Stimulated activated CD4-positive, alpha-beta T cell treated with anti-CD3 and anti-CD28 coated beads, Interleukin-15, amount 100 ng/mL, for 1 hour (primary cell): ENCODE measurements at places on chromosomes 13 and 19.

DNA sequence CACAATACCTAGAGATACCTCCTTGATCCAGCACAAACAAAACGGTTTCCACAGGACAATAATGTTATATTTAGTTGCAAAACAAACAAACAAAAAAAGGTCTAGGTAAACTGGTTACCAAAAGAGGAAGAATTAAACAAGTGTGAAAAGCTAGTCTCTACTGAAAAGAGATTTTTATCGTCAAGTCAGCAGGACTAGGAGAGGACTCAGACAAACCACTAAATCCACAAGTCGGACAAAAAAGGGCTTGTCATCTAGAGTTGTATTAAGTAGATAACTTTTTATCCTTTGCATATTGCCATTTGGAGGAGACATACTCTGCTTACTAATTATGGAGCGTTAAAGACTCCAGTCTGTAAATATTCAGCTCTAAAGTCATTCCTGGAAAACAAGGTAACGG is 9.9 kb upstream of the KPNA3 start:
- DNase-seq: no peak

DNA sequence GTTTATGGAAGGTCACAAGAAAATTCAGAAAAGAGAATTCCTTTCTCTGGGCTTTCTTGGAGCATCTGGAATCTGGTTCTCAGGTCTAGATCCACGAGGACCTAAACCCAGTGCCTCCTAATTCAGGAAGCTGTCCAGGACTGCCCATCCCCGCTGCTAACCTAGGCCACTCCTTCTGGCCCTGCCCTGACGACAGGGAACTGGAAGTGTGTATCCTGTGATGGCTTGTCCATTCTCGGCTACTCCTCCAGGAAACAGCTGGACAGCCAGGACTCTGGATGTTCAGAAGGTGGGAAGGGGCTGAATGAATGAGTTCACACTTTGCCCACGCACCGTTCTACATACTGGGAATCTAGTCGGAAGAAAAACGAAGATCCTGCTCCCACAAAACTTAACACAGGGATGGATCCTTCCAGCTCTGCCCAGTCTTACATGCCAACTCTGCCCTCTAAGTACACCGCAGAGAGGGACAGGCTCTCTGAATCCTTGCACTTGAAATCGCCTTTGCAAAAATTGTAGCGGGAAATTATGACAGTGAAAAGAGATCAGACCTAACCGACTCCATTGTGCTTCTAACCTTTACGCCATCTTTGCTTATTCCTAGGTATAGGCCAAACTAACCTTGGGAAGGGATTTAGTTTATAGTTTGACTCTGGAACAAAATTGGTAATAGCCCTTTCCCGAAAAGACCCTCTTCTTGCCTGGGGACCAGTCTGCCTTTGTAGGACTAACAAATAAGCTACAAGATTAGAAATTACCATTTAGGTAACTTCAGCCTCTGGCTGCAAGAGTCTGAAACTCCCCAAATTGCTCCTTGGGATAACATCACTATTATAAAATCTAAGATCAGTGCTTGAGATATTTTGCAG is 1.8 kb downstream of the LSM4 start:
- no peak for DNase-seq

- no peak for DNase-seq
Observed at GRCh38 chr13:60467098-60467497, 70.1 kb downstream of the TDRD3 start.

- no peak for DNase-seq
Observed at GRCh38 chr13:40662866-40663265, 3.6 kb downstream of the FOXO1 start.

GRCh38 chr13:20713751-20714150 is 10.3 kb downstream of the IL17D start:
- DNase-seq: no peak

DNA sequence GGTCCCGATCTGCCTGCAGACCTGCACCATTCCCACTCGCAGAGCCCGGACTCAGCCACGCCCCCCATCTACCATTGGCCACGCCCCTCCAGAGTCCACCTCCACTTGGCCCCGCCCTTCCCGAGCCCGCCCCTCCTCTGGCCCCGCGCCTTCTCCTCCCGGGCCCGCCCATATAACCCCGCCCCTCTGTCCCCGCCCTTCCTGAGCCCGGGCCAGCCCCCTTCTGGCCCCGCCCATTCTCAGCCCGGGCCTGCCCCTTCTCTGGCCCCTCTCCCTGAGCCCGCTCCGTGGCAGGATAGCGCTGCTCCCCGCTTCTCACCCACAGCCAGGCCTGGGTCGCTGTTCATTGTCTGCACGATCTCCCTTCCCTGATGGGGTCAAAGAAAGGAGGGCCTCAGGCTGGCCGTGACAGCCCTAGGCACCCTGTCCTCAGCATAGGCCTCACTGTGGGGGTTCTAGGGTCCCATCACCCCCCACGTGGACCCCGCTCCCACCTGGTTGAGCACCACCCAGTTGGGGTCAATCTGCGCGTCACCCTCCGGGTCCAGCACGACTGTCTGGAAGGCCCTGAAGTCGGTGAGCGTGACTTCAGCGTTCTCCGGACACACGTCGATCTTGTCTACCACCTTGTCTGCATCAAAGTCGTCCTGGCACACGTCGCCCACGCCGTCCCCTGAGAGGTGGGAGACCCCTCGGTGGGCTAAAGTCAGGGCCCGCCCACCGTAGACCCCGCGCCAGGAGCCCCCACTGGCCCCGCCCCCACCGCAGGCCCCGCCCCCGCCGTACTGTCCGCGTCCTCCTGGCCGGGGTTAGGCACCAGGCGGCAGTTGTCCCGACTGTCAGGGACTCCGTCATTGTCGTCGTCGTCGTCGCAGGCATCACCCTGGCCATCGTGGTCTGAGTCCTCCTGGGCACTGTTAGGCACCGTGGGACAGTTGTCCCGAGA is 5.7 kb downstream of the COMP start:
- DNase-seq: peak; percentile 32

DNA sequence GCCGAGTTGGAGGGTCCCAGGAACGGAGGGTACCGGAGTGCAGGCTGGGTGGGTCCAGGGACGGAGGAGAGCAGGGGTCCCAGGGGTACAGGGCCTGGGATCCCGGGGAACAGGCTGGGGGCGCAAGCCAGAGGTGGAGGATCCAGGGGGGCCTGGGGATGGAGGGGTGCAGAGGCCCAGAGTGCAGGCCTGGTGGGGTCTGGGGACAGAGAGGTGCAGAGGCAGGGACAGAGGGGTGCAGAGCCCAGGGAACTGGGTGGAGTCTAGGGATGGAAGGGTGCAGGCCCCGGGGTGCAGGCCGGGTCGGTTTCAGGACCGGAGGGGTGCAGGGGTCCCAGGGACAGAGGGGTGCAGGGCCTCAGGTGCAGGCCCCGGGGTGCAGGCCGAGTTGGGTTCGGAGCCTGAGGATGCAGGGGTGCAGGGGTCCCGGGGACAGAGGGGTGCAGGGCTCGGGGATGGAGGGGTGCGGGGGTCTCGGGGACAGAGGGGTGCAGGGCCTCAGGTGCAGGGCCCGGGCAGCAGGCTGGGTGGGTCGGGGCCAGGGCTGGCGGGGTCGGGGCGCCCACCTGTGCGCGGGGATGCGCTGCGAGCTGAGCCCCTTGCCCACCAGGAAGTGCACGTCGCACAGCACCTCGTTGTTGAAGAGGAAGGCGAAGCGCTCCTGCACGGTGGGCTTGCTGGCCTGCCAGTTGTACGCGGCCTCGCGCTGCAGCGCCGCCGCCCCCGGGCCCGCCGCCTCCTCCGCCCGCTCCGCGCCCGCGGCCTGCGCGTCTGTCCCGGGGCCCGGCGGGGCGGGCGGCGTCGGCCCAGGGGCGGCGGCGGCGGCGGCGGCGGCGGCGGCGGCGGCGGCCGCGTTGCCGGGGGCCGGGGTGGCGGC is 545 bp downstream of the BTBD2 start:
- DNase-seq: peak; percentile 18

- DNase-seq: no peak
Observed at GRCh38 chr19:47377208-47377701, 28.1 kb downstream of the DHX34 start.

GRCh38 chr19:16584248-16585093 is 12.3 kb upstream of the SLC35E1 start:
- DNase-seq: peak; percentile 67

DNA sequence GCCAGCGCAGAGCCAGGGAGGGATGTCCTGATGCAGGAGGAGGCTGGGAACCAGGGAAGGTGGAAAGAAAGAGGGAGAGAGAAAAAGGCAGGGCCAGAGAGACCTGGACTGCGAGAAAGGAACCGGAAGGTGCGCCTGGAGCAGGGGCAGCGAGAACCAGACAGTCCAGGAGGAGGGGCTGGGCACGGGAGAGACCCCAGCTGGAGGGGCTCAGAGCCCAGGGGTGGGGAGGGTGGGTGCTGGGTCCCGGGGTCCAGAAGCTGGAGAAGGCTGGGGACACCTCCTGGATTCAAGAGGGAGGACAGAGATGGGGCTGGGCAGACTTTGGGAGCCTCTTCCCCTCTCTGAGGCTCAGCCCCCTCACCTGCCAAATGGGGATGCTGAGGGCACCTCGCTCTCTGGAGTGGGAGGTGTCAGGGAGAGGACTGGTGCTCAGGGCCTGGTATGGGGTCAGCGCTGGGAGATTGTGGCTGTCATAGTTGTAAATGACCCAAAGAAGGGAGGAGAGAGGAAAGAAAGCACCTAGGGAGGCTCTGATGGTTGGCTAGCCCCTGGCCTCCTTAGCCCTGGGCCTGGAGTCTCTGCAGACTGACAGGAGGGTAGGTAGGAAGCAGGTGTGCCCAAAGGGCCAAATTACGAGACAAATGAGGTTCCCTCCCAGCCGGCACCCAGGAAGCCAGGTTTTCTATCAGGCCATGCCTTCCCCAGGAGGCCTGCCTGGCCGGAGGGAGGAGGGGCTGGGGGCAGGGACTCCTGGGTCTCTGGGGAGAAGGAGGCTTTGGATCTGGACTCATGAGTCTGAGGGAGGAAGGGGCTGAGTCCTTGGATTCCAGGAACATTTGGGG is 1.3 kb upstream of the SPACA6 start:
- DNase-seq: no peak

- no peak for DNase-seq
Observed at GRCh38 chr19:926323-926588, 421 bp downstream of the ARID3A start.

GRCh38 chr13:52852444-52852843 is 4.0 kb upstream of the PCDH8 start:
- no peak for DNase-seq

- no peak for DNase-seq
Observed at GRCh38 chr19:38707512-38708114, 36.7 kb downstream of the CAPN12 start.

DNA sequence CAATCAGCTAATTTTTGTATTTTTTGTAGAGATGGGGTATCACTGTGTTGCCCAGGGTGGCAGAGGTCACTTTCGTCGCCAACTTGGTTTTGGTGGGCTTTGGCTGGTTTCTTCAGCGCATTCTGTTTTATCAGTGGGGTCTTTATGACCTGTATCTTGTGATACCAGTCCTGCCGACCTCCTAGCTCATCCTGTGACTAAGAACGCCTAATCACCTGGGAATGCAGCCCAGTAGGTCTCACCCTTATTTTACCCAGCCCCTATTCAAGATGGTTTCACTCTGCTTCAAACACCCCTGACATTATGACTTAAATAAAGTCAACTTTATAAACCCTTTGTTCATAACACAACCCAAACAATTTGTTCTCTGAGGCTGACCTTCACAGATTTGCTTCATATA is 3.0 kb upstream of the ZNF878 start:
- DNase-seq: no peak

GRCh38 chr19:944171-944567 is 18.3 kb downstream of the ARID3A start:
- DNase-seq: no peak
